ENCODE measurements at places on chromosomes 12 and 14. TPM values are rescaled to one million over a fixed set of nuclear protein-coding genes. Genes with fewer than 3 reads are reported as not detected.

DNA sequence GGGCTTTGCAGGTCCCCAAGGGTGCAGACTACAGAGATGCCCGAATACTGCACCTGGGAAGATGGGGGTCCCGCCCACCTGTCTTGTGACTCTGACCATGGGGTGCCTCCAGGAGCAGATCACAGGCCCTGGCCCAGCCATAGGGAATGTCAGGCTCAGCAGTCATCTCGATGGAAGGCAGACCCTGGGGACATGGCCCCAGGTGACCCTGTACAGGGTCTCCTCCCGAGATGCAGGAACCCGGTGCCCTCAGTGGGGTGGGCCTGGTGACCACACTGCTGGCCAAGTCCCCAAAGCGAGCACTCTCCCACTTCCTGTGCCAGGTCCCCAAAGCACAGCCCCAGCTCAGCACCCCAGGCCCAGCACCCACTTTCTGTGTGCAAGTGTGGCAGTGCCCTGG, 903.7 kb upstream of the USP15 start:
- DNase-seq: no peak

DNA sequence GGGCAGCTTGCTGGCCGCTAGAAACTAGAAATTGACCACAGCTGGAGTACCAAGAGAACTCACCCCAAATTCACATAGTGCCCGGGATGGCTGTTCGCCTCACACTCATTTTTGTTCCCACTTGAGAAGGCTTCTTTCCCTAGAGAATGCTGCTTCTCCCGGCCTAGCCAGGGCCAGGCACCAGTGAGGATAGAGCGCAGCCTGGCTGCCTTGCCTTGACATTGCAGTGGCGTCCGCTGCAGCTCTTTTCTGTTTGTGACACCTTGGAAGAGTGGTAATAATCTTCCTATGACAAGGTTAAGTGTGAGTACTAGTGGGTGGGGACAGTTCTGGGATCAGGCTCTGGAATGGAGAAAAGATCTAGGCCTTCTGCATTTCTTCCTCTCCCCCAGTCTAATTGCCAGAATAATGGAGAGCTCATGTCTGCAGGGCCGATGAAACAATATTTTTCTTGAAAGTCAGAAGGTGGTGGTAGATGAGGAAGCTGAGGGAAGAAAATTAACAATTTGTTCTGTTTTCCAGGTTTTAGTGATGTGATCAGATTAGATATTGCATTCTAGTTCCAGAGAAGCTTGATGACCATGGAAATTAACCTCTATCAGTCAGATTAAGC, 3.7 kb downstream of the TMEM253 start:
- DNase-seq: peak; percentile 81

- no peak for DNase-seq
Observed at GRCh38 chr12:108063192-108063591, 65.9 kb upstream of the WSCD2 start.

DNA sequence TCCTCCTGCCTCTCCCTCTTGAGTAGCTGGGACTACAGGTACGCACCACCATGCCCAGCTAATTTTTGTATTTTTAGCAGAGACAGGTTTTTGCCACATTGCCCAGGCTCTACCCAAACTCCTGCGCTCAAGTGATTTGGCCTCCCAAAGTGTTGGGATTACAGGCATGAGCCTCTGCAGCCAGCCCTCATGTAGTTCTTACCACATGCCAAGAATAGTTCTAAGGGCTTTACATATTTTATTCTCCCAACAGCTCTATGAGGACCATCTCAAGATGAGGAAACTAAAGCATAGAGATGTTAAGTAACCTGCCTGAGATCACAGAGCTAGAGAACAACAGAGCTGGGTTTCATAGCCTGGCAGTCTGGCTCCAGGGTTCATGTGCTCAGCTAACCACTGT, 37.9 kb upstream of the ALDH2 start:
- no peak for DNase-seq

OVCH1 gene
- total RNA-seq: 0.51 TPM

AICDA gene
- not detected for total RNA-seq

Measured in fibroblast of lung (primary cell).